Activated CD8-positive, alpha-beta memory T cell treated with anti-CD3 and anti-CD28 coated beads for 48 hours (primary cell): ENCODE measurements at places on chromosomes 1 and 21.

DNA sequence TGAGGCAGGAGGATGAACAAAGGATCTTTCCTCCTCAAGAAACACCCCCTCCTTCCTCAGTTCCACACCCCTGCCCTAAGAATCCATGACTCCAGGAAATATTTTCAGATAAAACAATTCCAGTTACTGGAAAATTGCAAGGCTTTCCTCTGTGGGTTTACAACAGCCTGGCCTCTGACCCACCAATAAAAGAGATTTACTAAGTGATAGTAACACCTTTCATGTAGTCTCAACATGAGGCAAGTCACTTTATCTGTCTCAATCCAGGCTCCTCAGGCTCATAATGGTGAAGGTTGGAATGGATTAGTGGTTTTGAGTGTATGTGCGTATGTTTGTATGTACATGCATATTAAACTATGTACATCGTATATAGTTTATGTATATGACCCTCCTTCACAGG lies 71.4 kb upstream of the PPP2R5A start:
- no peak for DNase-seq

DNA sequence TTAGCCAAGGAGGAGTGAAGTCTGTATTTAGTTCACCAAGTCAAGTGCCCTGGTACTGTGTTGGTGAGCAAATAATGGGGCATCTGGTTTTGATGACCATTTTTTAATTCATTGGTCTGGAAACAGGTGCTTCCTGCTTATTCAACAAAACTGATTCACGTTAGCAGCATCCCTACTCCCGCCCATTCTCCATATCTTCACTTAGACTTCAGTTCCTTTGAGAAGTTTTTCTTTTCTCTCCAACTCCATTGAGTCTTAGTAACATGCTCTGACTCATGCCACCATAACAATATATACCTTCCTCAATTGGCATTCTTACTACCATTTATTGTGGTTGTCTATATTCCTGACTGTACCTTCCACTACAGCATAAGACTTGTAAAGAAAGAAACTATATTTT lies 468.9 kb downstream of the DPYD start:
- DNase-seq: no peak

DNA sequence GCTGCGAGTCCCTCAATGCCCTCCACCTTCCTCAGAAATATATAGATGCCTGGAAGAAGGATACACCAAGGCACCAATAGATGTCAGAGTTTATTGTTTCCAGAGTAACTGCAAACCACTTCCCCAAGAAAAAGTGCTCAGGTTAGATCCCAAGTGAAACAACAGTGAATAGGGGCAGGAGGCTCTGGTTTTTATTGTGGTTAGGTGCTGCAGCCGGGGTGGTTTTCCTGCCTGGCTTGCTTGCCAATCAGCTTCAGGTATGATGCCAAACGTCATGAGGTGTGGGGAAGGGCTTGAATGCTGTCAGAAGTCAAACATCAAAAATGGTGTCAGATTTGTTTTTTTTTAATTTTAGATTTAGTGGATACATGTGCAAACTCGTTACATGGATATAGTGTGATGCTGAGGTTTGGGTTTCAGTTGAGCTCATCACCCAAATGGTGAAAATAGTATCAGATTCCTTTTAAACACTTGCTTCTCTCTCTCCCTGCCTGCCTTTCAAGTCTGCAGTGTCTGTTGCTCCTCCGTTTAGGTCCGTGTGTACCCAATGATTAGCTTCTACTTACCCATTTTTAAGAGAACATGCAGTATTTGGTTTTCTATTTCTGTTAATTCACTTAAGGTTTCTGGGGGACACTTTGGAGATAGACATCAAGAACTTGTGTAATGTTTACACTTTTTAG lies 1317.0 kb downstream of the MRPL39 start:
- no peak for DNase-seq

DNA sequence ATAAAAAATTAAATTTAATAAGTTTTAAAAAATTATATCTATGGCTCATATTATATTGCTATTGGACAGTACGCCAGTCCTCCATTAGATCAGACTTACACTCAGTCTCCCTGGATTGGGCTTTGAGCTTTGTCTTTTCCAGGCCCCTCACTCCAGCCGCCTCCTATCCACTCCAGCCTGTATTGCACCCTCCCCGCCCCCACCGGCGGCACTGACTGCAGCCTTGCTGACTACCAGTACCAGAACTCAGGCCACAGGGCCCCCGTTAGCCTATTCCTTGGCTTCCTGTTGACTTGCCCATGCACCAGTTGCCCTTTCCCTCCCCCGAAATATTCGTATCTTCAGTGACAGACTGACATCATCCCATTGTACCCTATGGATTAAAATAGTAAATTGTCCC lies 127.9 kb downstream of the CSMD2 start:
- DNase-seq: no peak

- DNase-seq: no peak
These were observed 67.1 kb upstream of the GCLM start for GRCh38 chr1:93976291-93976690.

GRCh38 chr21:42556960-42557359 lies 43.3 kb downstream of the SLC37A1 start:
- DNase-seq: no peak

DNA sequence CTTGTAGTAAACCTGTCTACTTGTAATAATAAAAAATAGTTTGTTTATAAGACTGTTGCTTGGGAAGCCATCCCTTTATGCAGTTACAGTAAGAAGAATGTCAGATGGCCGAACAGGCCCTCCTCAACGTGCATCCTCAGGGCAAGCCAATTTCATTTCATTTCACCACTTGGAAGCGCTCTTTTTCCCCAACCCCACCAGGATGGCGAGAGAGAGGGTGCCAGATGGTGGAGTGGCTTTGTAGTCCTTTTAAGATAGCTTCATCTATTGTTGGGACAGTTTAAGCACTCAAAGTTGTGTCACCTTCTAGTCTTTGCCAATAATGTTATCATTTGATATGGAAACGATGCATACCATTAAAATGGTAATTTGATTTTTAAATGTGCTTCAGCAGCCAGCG lies 356.3 kb upstream of the CAMK1G start:
- DNase-seq: no peak

- no peak for DNase-seq
These were observed 25.4 kb downstream of the TEX35 start for GRCh38 chr1:178538192-178538916.

- no peak for DNase-seq
These were observed 440.9 kb upstream of the ZRANB2 start for GRCh38 chr1:71521655-71522264.

- no peak for DNase-seq
These were observed 98.6 kb upstream of the JUN start for GRCh38 chr1:58882322-58882948.

GRCh38 chr1:237814319-237814924 lies 76.3 kb downstream of the ZP4 start:
- DNase-seq: no peak

DNA sequence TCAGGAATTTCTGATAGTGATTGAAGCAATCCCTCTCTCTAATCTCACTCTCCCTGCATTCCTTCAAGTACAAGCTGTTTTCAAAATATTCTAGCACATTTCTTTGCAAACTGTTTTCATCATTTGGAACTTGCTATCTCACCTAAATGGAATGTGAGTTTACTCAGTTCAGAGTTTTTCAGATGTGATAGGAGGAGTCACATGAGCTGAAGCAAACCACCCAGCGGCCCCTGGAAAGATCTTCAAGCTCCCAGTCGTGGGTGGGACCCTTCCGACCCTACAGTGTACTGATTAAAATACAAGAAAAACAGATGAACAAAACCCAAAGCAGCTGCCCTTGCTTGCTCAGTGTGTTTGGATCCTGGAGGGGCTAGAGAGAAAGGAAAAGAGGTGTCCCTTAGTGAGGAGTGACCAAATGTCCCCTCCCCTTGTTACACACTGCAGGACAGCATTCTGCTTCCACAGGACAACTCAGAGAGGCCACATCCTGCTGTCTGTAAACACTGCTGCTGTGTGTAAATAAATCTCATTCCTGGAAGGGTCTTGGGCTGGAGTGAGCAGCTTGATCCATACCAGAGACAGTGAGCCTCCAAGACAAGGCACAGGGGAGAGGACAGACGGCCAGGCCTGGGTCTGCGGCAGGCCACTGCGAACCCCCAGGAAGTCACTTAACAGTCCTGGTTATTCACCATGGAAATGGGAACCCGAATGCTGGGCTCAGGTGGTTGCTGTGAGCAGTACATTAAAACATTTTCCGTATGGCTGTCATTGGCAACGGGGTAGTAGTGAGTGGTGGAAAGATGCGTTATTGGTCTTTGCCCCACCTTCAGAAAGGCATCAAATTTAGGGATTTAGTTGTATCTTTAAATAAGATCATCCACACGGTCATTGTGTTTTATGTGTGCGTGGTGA lies 229.2 kb downstream of the RHOU start:
- no peak for DNase-seq

GRCh38 chr21:23968722-23969647 lies 1638.3 kb downstream of the MRPL39 start:
- peak; percentile 26 for DNase-seq

DNA sequence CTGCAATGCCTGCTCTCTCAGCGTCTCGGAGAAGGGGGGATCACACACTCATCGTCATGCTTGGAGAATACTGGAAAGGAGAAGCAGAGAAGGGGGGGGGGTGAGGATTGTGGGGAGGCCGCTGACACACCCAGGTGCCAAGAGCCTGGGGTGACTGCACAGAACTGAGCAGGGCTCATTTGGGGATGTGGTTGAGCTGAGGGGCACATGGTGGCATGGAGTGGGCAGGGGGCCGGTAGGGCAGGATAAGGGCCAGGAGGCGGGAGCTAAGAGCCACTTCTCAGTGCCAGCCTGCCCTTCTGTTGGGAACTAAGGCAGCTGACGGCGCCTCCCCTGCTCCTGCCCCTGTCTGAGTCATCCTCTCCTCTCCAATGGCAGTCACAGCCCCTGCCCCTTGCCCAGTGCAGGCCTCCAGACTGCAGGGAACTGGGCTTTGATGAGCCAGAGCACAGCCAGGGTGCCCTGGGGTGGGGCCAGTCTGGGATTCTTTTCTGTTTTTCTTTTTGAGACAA lies 27.2 kb downstream of the MRPL37 start:
- DNase-seq: no peak

DNA sequence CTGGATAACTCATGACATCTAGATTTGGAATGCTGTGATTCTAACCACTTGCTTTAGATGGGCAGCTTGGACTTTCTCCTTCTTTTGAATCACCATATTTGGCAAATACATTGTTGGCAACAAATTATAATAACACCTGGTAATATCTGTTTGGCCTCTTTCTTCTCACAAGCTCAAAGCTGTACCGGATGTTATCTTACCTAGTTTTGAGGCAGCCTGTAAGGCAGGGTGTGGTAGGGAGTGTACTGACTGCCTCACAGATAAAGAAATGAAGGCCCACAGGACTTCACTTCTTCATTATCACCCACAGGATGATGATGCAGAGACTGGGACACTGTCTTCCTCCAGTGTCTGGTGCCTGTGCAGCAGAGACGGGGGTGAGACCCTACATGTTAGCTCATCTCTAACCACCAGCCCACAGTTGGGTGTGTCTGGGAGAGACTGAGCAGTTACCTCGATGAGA lies 28.5 kb downstream of the TUFT1 start:
- no peak for DNase-seq

DNA sequence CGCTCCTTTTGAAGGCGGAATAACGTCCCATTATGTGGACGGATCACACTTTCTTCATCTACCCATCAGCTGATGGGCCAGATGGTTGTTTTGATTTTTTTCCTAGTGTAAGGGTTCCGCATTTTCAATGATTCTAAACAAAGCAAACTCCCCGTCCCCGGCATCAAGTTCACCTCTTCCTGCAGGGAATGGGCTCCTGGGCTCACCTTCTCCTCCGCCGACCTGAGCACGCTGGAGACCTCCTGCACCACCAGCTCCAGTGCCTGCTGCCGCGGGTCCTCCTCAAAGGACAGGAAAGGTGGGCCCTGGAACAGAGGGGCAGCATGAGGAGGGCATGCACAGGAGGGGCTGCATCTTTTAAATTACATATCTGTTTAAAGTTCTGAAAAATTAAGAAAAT lies 11.9 kb downstream of the C2CD2 start:
- no peak for DNase-seq

DNA sequence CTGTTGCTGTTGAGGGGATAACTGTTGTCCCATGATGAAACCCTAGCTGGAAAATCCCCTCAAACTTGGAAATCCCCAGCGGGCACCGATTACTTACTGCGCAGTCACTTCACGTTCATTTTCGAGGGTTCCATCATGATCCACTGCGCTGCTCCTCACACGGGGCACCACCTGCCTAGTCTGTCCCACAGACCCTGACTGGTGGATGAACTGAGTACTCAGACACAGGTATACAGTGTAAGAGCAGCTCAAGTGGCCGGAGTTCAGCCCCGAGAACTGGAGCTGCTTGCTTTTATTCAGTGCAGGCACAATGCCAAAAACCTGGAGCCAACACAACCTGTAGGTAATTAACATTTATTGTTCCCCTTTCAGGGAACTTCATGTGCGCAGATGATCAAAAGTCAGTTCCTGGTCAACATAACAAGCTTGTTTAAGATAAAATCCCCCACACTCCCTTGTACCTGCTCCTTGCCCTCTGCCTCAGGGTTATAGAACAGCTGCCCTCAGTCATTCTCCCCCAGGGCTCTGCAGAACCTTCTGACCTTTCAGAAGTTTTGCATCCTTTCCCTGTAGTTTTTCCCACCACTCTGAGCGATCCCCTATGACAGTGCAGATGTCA lies 46.5 kb upstream of the PRELP start:
- DNase-seq: no peak

GRCh38 chr1:2088458-2088857 lies 38.2 kb downstream of the PRKCZ start:
- no peak for DNase-seq

- DNase-seq: no peak
These were observed 14.5 kb upstream of the CBR3 start for GRCh38 chr21:36120304-36120888.

GRCh38 chr1:55702064-55702463 lies 486.9 kb upstream of the USP24 start:
- DNase-seq: no peak

- no peak for DNase-seq
These were observed 12.0 kb upstream of the WNT3A start for GRCh38 chr1:227994632-227995300.

DNA sequence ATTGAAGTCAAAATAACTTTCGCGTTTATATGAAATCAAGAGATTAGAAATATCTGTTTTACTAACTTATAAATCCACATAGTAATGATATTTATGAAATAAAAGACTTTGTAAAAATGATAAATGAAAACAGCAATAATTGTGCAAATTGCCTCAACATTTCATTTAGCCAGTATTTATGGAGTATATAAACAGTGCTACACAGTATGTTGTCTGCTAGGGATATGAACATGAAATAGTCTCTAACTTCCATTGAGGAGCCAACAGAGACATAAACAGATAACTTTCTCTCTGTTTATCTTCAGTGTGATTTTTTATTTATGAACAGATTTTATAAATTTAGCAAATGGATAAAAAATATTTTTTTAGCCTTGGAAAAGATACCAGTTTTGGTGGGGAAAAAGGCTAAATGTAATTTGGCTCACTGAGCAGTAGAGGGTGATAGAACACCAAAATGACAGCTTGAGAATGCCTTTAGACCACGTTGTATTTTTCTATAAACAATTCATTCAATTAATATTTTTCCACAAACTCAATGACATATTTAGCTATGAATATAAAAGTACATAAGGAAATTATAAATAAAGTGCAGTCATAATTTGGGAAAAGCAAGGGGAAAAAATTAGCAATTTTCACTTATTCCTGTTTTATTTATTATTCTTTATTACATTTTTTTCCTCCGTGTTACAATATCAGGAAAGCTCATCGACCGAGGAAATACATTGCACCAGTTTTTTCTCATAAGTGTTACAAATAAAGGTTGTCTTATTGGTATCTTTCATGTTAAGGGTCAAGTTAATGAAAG lies 47.5 kb upstream of the EEIG2 start:
- DNase-seq: no peak

GRCh38 chr1:234342774-234343173 lies 30.5 kb upstream of the COA6 start:
- DNase-seq: no peak
